Left lobe of liver (tissue), 2 donors: ENCODE measurements at places on chromosomes 7 and 10.

- no peak for DNase-seq
Observed at GRCh38 chr10:14500172-14500765, 169.5 kb upstream of the FRMD4A start.

DNA sequence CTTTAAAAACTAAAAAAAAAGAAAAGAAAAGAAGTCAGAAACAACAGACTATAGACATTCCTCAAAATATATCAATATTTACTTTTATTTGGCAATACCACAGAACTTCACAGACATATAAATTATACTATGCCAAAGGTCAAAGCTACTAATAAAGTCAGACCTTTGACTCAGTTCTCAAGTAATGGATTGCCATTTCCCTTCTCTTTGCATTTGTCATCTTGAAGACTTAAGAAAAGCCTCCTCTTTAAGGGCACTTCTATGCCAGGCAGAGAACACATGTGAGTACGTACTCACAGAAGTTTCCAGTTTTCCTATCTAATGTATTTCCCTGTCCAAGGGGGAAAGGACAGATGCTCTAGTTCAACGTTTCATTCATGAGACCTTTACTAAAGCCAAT, 37.6 kb downstream of the TNPO3 start:
- no peak for DNase-seq

DNA sequence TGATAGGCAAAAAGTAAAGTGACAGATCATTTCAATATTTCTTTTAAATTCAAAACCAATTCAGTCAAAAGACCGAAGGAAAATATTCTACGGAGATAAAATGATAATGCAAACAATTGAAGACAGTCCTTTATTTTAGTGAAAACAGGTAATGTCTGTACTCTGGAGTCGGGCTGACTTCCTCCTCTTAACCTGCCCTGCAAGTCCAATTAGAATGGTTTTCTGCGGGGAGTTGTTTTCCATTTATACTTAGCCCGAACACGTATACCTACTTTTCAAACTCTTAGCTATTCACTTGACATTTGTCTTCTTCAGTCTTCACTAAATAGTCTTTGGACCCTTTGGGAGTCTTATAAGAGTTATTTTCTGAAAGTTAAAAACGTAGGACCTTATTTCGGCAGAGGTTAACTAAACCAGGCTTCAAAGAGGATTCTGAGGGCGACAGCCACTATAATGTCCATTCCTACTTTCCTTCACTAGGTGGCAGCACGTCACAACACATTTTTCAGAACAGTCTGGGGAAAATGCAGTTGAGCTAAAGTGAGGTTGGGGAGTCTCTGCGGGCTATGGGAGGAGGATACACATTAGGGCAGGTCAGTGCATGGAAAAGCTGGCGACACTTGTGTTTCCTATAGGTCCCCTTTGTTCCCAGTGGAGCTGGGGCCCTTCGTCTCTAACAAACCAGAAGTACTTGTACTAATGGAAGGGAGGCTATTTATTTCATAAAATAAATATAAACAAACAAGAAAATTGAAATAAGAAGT, 472.0 kb downstream of the KCNMA1 start:
- DNase-seq = peak; percentile 59

DNA sequence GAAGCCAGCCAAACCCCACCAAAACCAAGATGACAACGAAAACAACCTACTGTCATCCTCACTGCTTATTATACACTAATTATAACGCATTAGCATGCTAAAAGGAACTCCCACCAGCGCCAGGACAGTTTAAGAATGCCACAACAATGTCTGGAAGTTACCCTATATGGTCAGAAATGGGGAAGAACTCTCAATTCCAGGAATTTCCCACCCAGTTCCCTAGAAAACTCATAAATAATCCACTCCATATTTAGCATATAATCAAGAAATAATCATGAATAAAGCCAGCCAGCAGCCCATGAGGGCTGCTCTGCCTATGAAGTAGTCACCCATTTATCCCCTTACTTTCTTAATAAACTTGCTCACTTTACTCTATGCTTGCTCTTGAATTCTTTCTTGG, 20.8 kb downstream of the MICU1 start:
- DNase-seq = no peak

DNA sequence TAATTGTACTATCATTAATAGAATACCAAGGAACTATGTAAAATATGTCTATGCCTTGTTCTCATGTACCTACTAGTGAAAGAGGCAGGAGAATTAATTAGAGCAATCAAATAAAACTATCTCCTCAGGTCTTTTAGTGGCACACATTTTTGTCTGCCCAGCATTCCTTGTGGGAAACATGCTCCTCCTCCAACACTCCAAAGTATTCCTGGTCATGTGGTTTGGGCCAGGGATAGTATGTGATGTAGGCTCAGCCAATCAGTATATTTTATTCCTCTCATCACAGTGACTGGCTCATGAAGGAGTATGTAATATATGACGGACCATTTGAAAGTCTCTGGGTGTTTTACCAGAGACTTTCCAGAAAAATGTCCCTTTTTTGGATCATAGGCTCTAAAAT, 16.7 kb upstream of the SYPL1 start:
- no peak for DNase-seq
